ENCODE measurements at places on chromosomes 3 and 15.

DNA sequence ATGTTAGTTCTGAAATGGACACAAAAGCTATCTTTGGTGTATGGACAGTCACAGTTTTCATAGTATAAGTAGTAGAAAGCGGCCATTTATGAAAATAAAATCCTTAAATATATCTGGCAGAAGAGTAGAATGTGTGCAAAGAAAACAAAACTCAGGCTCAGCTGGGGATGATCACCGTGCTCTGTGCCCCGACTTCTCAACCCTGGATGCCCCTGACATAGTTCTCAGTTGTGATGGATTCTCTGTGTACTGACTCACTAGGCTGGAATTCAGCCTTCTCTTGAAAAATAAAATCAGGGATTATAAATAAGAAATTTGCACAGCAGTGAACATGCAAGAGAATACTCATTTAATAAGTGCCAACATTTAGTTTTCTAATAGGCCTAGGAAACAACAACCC is 925.1 kb upstream of the NR2F2 start:
- DNase-seq: peak; percentile 84

DNA sequence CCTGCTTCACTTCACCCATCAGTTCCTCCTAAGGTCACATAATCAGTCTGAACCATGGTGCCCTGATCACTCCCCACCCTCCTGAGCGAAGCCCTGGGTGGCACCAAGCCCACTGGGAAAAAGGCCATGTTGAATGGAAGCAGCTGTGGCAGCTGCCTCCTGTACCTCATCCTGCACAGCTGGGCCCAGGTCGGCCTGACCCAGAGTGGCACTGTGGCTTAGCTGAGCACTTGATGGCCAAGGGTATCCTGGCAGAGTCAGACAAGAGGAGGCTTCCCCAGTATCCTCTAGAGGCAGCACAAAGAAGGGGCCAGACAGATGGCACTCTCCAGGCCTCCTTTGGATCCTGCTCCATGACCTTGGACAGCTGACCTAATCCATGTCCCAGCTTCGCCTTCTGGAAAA is 68.4 kb downstream of the TLE3 start:
- no peak for DNase-seq

DNA sequence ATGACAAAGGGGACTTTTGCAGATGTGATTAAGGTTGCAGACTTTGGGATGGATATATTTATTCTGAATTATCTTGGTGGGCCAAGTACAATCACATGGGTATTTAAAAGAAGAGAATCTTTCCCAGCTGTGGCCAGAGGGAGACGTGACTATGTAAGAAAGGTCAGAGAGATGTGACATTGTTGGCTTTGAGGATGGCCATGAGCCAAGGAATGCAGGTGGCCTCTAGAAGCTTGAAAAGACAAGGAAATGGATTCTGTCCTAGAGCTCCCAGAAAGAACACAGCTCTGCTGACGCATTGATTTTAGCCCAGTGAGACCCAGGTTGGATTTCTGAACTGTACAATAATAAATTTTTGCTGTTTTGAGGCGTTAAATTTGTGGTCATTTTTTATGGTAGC is 616.0 kb upstream of the TBL1XR1 start:
- DNase-seq: no peak

- DNase-seq: no peak
Observed at GRCh38 chr3:97647441-97647982, 117.0 kb upstream of the ARL6 start.

- peak; percentile 41 for DNase-seq
Observed at GRCh38 chr15:81297147-81297572, 26.8 kb downstream of the STARD5 start.

DNA sequence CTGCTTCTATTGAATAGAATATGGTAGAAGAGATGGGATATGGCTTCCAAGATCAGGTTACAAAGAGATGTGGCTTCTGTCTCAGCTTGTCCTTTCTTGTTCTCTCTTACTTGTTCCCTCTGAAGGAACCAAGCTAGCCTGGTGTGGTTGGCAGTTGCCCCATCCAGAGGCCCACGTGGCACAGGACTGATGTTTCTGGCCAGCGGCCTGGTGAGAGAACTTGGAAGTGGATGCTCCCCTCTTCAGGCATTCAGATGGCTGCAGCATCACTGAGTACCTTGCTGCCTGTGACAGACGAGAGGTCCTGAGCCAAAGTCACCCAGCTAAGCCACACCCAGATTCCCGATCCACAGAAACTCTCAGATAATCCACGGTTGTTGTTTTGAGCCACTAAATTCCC is 183.6 kb downstream of the NSMCE3 start:
- DNase-seq: no peak

DNA sequence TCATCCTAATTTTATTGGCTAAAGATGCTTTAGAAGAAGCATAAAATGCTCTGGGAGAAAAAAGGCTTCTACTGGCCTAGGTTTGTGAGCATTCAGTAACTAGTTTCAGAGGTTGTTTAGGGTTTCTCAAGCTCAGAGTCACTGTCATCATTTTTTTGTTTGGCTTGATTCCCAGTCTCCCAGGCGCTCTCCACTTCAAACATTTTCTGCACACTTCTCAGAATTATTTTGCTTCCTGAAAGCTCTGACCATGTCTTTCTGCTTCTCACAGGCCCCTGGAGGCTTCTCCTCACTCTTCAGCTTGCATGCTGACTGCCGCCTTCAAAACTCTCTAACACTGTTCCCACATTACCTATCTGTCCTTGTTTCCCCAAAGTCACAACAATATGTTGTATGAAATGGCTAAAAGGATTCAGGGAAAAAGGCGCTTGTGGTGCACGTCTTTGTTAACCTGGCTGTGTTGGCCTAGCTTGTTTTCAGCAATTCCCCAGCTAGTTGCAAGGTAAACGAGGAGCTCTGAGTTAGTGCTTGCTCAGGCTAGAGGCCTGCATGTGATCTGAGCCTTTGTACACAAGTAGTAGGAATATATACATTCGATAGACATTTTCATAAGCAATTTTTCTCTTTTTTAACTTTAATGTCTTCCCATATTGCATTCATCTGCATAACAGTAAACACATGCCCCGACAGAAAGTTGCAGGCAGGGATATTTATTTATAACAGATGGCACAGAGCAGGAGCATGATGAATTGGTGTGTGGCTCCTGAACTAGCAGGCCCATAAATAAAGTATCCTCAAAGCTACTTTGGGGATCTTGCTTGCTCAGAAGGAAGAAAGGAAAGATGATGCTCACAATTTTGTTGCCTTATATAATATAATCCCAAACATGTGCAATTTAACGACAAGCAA is 129.2 kb upstream of the DPH6 start:
- DNase-seq: peak; percentile 64

GRCh38 chr15:28112101-28112760 is 13.1 kb upstream of the OCA2 start:
- DNase-seq: no peak

DNA sequence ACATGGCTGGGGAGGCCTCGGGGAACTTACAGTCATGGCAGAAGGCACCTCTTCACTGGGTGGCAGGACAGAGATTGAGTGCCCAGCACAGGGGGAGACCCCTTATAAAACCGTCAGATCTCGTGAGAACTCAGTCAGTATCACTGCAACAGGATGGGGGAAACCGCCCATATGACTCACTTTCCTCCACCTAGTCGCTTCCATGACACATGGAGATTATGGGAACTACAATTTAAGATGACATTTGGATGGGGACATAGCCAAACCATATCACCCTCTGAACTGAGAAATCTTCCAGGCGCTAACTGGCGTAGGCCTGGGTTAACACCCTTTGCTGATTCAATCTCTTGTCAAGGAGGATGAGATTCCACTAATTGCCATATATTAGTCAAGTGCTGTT is 392.3 kb downstream of the FEZF2 start:
- no peak for DNase-seq

DNA sequence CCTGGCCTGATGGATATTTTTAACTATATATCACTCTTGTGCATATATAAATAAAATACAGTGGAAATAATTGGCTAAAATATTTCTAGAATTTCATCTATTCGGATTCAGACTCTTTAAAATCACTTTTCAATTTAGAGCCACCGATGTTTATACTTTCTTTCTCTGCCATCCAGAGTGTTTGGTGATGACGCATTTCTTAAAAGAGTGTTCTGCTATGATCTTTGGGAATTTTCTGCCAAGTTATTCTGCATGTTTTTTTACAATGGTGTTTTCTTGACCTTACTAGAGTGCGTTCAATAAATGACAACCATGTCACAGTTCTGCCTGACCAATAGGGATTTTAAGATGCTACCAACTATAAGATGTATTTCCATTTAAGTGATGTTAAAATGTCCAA is 30.2 kb downstream of the PPP2R3A start:
- peak; percentile 66 for DNase-seq

GRCh38 chr3:152096280-152096906 is 172.3 kb upstream of the MBNL1 start:
- no peak for DNase-seq

DNA sequence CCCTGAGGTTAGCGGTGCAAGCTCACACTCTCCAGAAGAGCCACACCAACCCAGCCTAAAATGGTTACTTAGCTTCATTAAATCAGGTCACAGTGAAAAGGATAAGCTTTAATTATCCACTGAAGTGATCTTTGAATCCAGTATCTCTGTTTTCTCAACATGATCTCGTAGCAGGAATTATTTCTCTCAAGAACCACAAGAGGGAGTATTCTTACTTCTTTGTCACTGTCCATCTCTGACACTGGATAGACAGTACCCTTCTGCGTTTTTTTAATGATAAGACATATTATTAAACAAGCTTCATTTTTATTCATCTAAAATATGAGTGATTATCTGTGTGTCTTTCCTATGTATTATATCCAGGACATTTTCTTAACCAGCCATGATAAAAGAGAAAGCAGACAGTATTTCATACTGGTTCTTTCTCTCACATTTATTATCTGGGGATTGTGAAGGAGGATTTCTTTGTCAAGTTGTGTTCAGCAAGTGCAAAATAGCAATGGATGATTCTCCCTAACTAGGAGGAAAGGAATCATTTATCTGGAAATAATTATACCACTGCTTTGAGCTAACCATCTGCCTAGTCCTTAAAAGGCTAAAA is 105.4 kb upstream of the CCDC54 start:
- DNase-seq: peak; percentile 63

DNA sequence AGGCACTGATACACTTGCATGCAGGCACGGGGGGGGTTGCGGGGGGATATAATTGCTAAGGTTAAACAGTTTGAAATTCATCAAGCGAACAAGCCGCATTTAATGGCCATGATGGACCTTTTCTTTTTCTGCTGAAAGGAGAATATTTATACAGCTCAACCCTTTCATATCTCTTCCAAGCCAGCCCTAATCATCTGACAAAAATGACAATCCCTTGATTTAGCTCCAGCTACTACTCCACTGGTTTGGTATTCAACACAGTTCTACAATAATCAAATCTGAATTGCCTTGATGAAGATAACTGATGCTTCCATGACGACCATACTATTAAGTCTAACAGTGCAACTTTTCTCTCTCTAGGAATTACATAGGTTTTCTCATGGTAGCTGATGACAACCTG is 374.9 kb downstream of the PLCL2 start:
- no peak for DNase-seq

DNA sequence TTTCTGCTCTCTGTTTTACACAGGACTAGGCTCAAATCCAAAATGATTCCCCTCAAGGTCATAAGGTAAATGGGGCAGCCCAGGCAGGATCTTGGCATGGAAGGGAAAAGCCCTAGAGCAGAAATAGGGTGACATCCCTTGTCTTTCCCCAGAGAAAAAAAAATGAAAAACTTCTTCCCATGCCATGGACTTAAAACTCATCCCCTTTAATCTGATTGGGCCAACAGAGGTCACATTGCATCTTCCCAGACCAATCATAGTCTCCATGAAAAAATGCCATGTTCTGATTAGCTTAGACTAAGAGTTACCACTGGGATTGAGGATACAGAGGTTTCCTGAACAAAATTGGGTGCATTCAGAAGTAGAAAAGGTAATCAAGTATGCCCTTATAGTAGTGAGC is 241.3 kb upstream of the LRTM1 start:
- DNase-seq: no peak

DNA sequence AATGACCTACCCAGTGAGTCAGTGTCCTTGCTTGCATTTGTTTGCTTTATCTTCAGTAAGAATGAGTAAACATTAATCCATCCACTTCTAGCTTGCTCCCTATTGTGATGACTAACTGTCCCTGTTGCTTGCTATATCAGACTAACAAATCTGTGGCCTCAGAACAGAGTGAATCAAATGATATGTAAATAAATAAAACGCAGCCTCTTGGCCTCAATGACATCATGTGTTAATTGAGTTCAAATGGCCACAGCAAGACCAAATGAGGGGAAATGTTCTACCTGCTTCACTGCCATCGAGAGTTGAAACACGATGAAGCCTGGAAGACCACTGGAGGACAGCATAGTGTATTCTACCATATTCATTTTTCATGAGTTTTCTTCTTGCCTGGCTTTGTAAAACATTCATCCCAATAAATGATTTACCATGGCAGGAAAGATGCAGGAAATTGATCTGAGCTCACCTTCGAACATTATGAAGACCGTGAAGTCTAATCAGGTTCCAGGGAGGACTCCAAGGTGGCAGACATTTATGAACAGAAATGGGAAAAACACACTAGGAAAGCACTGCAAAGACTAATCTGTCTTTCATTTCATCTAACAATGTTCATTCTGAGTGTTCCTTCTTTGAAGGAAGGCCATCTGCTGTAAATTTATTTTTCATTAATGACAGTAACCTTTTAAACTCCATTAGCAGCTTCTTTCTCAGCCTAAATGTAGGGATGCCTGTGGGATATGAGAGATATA is 1144.5 kb downstream of the TUSC7 start:
- DNase-seq: peak; percentile 50

DNA sequence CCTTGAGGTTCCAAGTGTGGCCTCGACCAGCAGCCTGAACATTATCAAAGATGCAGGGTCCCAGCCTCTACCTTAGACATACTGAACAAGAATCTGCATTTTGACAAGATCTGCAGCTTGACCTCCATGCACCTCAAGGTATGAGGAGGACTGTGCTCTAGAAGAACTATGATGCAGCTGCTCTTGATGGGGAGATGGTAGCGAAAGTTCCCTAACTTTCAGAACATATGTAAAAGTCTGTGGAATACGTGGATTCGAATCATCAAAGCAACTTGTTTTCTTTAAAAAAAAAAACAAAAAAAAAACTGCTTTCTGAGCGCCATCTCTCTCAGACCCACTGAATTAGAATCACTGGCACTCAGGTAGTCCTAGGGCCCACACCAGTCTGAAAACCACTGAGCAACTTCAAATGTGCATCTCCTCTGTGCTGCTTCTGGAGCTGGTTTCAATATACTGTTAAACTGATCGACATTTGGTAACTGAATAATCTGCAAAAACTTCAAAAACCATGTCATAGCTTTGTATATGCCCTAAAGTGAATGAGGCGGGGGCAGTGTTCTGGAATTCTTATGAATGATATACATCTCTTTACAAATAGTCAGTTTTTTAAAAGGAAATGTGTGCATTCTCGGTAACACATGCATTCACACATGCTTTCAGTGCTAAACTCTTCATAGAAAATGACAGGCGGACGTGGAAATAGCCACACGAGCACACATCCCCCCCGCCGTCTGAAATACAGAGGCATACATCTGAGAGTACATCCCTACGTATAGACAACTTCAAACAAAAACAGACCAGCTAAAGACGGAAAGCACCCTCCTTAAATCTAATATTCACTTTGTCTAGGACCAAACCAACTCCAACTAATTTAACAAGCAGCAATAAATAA is 128.8 kb downstream of the FOXP1 start:
- DNase-seq: no peak

- no peak for DNase-seq
Observed at GRCh38 chr3:70780790-70781189, 468.4 kb upstream of the MDFIC2 start.

- peak; percentile 17 for DNase-seq
Observed at GRCh38 chr3:169430707-169431404, 232.7 kb downstream of the MECOM start.

GRCh38 chr3:57709031-57709430 is 16.2 kb upstream of the DENND6A start:
- DNase-seq: no peak

Data from EH (cell line).